Central memory CD8-positive, alpha-beta T cell (primary cell): ENCODE measurements at places on chromosomes 4 and X.

GRCh38 chr4:135383356-135384288 lies 1182.0 kb upstream of the PABPC4L start:
- DNase-seq = no peak

GRCh38 chr4:89563431-89563830 lies 255.8 kb upstream of the GPRIN3 start:
- no peak for DNase-seq

DNA sequence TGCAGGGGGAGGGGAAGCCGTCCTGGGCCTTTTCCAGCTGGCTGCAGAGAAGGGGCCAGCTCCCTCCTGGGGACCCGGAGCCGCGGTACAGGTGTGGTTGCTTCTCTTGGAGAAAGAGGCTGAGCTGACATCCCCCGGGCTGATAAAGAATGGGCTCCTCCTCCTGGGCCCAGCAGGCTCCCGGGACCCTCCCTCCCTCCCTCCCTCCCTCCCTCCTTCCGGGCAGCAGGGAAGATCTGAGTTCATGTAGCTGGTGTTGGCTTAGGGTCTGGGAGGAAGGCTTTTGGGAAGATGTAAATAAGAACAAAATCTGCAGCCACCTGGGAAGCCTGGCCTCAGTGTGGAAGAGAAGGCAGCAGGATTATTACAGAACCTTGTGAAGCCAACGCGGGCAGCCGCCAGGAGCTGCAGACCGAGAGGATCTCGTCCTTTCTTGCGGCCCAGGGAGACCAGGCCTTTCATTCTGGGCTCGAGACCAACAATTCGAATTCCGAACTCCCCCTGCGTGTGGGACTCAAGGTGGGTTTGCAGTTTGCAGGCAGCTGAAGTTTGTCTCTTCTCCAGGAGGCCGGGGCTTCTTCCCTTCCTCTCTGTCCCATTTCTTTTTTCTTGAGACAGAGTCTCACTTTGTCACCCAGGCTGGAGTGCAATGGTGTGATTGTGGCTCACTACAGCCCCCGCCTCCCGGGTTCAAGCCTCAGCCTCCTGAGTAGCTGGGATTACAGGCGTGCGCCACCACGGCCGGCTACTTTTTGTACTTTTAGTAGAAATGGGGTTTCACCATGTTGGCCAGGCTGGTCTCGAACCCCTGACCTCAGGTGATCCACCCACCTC lies at the start of gene PLCXD1:
Gene PLCXD1 (plus strand): TSS at position 216 of the 834 bp plus-strand sequence. CDS start 2,807 bp downstream, outside the sequence.
- no peak for DNase-seq

- DNase-seq = no peak
These were observed 7.8 kb downstream of the WWC2 start for GRCh38 chr4:183106839-183107238.

DNA sequence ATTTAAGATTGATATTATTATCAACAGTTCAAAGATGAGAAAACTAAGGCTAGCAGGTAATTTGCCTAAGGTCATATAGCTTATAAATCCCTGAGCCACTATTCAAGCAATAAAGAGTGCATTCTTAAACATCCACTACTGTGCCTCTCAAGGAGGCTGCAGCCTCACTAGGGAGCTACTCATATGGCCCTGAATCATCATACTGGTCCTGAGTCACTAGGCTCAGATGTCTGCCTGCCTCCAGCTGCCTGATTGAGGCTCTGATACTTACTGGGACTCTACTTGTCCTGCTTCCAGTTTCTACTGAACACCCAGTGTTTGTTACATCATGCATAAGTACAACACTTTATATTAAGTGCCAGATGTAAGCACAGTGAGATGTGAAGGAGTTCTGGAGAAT lies 110.7 kb downstream of the AASDH start:
- no peak for DNase-seq

GRCh38 chr4:92307866-92308265 lies 4.1 kb downstream of the GRID2 start:
- no peak for DNase-seq

DNA sequence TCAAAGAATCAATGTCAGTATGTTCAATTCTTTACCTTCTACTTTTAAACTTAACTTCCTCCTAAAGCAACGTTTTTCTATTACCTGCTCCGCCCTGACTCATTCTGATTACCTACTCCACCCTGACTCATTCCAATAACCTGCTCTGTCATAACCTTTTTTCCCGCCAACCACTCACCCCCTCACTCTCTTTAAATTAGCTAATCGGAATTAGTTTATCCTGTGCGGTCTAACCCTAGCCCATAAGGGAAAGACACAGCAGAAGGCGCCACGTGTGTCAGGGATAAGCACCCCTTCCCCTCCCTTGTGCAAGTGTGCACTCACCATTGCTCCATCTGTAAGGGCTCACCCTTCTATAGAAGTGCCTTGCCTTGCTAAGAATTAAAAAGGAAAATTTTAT lies 64.4 kb downstream of the EIF4E start:
- no peak for DNase-seq
